Activated CD4-positive, alpha-beta T cell treated with anti-CD3 and anti-CD28 coated beads for 24 hours (primary cell): ENCODE measurements at places on chromosomes 4 and X.

DNA sequence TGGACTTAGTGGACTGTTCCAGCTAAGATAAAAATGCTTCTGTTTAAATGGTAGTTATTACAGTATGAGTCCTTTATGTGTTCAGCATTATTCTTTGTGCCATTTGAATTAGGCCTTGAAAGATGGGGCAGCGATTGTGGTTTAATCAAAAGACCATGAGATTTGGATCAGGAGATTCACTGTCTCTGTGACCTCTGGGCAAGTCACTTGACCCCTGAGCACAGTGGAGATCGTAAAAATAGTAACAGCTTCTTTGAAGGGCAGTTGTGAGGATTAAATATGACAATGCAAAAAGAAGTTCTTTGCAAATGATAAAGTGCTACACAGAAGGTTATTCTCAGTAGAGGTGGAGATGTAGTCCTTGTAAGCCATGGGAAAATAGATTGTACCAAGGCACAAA is 10.8 kb downstream of the CXCR3 start:
- no peak for DNase-seq

GRCh38 chrX:28586981-28587551 is at the start of gene IL1RAPL1:
Gene IL1RAPL1 (plus strand): TSS chrX:28587446.
- no peak for DNase-seq

- no peak for DNase-seq
Observed at GRCh38 chr4:156763511-156763910, 208.1 kb downstream of the PDGFC start.

DNA sequence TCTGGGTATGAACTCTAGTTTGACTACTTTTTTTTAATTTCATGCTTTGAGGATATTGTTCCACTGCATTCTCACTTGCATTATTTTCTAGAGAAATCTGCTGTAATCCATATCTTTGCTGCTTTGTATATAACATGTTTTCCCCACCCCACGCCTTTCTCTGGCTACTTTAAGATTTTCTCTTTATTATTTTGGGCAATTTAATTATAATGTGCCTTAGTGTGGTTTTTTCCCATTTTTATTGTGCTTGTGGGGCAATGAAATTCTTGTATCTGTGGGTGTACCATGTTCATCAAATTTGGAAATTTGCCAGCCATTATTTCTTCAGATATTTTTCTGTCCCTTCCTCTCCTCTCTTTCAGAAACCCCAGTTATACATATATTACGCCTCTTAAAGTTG is 15.1 kb upstream of the PPP2R2C start:
- no peak for DNase-seq

GRCh38 chr4:184802697-184803015 is 23.1 kb downstream of the ACSL1 start:
- DNase-seq, result no peak
